ENCODE measurements at places on chromosomes 1 and 21.

- peak; percentile 4 for DNase-seq
Observed at GRCh38 chr1:100543640-100544039, 5.7 kb downstream of the GPR88 start.

DNA sequence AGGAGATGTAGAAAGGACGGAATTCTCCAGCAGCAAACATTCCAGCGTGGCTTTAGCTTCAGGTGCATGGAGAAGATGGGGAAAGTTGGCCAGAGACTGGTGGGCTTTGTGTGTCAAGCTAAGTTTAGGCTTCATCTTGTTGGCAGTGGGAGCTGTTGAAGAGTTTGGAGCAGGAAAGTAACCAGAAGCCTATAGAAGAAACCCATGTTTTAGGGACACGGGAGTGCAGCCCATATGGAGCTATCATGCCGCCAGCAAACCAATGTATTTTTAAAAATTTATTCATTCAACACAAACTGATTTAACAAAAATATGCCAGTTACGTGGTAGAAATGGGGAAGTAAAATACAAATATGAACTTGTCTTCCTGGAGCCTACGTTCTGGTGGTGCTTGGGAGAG lies 53.7 kb downstream of the ACTL8 start:
- no peak for DNase-seq

GRCh38 chr21:31766899-31767298 lies 35.0 kb upstream of the SCAF4 start:
- no peak for DNase-seq

DNA sequence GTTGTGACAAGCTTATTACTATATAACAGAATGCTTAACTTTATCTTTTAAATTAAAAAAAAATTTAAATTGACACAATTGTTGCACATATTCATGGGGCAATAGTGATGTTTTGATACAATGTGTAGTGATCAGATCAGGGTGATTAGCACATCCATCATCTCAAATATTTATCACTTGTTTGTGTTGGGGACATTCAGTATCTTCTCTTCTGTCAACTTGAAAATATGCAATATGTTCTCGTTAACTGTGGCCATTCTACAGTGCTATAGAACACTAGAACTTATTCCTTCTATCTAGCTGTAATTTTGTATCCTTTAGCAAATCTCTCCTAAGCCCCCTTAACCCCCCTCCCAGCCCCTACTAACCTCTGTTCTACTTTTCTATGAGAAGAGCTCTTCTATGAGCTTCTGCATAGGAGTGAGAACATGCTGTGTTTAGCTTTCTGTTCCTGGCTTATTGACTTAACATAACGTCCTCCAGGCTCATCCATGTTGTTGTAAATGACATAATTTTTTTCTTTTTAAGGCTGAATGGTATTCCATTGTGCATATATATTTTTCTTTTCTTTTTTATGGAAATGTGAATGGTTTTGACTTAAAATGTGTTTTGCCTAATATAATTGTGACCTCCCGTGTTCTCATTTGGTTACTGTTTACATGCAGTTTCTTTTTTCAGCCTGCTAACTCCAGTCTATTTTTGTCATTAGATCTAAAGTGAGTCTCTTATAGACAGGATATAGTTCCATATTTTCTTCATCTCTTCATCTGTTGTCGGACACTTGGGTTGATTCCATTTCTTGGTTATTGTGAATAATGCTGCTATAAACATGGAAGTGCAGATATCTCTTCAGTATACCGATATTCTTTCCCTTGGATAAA lies 23.8 kb downstream of the CEP350 start:
- no peak for DNase-seq

DNA sequence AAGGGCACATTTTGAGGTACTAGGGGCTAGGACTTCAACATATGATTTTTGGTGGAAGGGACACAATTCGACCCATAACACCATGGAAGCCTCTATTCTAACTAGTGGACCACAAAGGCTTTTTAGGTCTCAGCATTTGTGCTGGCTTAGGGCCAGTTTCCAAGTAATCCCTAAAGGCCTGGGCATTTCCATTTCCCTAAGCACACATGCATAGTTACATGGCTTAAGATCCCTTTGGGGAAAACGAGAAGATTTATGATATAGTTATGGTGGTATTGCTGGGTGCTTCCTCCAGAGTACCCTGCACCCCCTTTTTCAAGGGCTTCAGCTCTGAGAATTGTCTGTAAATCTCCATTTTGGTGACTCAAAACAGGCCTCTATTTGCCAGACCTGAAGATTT lies 28.2 kb upstream of the TMEM54 start:
- DNase-seq = no peak

- no peak for DNase-seq
Observed at GRCh38 chr1:151980287-151981177, 13.1 kb downstream of the S100A10 start.

- no peak for DNase-seq
Observed at GRCh38 chr1:64834734-64835133, 89.9 kb downstream of the RAVER2 start.

DNA sequence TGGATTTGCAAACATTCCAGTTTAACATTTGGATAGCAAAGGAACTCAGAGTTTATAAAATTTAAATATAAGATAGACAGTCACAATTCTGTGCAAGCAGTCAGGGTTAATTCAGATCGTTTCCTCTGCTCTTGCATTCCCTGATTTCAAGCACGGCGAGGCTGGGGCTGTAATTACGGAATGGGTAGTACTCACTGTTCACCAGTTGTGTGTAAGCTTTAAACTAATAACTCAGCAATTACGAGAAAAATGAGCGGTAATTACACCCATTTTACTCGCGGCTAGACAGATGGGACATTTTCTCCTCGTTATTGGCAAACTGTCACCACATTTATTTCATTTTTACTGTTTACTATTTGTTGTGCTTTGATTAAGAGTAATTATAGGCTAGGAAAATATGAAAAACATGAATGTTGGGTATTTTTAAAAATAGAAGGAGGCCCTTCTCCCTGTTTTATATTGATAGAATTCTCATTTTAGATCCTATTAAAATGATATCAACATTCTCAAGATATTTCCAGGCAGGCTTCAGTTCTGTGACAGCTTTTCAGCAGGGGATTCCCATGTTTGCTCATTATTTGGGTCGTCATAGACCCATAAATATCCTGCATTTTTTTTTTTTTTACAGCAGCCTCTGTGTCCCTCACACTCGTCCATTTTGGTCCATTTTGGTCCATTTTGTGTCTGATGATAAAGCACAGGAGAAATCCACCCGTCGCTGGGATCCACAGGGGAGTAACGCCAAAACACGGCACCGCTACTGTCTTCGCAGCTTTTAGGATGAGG lies 208.3 kb downstream of the DSCAM start:
- DNase-seq = no peak

GRCh38 chr1:110144366-110144765 lies 5.9 kb upstream of the SLC6A17 start:
- DNase-seq = no peak

DNA sequence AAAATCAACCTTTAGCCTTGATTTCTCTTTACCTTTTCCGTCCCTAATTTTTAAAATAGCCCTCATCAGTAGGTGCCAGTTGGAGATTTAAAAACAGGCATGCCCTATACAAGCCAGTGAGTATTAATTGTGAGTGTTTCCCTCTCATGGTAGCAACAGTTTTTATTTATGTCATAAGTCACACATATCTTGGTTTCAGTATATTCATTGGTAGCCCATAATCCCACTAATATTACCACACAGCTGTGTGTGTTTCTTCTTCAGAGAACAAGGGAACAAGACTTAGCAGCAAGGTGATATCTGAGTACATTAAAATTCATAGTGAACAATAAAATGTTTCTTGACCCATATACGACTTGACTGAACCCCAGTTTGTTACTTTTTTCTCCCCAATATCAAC lies 68.6 kb upstream of the HSPA13 start:
- no peak for DNase-seq

- DNase-seq = no peak
Observed at GRCh38 chr1:27487966-27488884, 1.7 kb downstream of the WASF2 start.

GRCh38 chr1:66684353-66684752 lies 67.9 kb upstream of the DYNLT5 start:
- no peak for DNase-seq

DNA sequence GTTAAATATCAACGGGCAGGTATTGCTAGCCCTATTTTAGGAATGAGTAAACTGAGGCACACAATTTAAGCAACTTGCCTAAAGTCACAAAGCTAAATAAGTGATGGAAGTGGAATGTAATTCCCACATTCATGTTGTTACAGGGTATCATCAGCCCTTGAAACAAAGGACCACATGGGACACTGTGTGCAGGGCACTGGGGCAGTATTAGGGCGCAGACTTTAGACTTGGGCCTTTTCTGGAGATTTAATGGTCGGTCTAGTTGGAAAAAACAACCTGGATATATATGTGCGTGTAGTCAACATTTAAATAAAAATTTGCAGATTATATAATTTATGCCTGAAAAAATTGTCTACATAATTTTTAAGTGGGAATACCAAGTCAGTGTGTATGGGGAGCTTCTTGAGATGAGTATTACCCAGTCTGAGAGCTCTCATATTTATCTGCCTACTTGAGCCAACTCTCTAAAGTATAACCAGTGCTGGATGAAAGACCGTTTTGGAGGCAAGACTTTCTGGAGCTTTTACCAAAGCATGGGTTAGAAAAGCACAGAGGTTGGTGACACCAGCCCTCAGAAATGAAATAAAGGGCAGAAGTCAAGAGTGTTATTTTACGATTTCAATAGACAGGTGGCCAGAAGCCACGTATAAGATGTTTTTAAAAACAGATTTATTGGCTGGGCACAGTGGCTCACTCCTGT lies 1.6 kb downstream of the KDM1A start:
- DNase-seq = no peak

- DNase-seq = no peak
Observed at GRCh38 chr1:18830596-18830995, 28.9 kb downstream of the TAS1R2 start.

DNA sequence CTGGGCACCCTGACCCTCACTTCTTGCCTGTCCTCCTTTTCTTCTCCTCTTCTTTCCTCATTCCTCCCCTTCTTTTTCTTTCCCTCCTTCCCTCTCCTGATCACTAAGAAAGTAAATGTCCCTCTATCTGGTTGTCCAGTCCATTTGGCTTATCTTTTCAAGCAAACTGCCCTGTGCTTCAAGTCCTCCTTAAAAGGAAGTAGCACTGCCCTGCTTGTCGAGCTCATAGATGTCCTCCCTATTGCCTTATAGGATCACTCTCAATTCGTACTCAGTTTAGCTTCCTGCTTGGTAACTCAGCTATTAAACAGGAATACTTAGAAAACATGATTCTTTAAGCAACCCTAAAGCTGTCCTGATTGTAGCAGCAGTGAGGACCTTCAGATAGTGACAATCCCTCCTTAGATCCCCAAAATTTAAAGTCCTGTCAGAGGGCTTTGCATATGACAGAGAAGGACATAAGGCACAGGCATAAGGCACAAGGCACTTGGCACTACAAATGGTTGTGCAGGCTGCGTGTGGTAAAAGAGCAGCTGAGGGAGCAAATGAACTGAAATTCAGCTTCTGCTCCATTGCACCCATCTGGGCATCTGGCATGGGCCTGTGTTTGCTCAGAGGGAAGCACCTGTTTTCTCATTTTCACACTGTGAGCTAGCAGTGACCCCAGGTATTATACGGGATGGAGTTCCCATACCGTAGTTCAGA lies 26.1 kb upstream of the SLAMF6 start:
- DNase-seq = no peak

DNA sequence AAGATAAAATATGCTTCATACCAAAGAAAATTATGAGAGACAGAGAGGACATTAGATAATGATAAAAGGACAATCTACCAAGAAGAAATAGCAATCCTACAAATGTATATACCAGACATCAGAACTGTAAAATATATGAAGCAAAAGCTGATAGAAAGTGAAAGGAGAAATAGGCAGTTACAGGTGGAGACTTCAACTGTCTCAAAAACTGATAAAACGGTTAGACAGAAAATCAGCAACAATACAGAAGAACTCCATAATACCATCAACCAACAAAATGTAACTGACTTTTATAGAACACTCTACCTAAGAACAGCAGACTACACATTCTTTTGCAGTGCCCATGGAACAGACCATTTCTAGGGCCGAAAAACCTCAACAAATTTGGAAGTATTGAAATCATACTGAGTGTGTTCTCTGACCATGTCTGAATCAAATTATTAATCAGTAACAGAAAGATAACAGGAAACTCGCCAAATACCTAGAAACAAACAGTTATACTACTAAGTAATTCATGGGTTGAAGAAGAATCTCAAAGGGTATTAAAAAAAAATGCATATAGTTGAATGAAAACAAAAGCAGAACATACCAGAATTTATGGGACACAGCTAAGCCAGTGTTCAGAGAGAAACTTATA lies 132.1 kb downstream of the RPS6KC1 start:
- DNase-seq = no peak

DNA sequence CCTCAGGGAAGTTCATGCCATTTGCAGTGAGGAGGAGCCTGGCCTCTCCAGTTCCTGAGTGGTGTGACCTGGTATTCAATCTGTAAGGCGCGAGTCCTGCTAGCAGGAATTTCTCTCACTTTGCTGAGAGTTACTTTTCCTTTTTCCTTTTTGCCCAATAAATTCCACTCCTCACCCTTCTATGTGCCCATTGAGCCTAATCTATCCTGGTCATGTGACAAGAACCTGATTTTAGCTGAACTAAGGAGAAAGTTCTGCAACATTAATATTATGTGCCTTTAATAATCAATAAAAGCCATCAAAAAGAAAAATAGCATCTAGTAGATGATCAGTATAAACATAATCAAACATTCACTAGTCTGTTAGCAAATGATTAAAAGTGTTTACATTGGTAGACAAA lies 136.1 kb upstream of the POGK start:
- no peak for DNase-seq

GRCh38 chr1:208026880-208027438 lies 116.0 kb upstream of the CD34 start:
- no peak for DNase-seq

- DNase-seq = no peak
Observed at GRCh38 chr1:115258302-115258866, 79.7 kb downstream of the NGF start.

- DNase-seq = no peak
Observed at GRCh38 chr1:175155473-175155856, 37.1 kb downstream of the KIAA0040 start.

GRCh38 chr1:38464071-38464661 lies 395.4 kb downstream of the RRAGC start:
- DNase-seq = no peak

DNA sequence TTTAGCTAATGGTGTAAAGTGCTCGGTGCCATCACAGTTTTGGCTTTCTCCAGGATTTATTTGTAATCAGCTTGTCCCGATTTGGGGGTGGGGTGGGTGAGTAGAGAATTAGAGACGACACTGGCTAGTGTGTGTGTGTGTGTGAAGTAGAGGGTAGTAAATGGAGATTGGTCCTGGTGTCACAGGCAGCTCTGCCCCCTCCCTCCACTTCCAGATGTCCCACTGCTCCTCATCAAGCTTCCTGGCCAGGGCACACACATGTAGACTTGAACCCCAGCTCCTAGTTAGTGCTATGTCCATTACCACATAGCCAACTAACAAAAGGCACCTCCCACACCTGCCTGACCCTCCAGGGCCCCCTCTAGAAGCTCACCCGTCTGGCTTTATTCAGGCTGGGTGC lies 3.2 kb downstream of the TRNP1 start:
- DNase-seq = no peak

- no peak for DNase-seq
Observed at GRCh38 chr1:25031601-25031965, 101.5 kb upstream of the RUNX3 start.
